ENCODE measurements at places on chromosomes 5 and 9.

DNA sequence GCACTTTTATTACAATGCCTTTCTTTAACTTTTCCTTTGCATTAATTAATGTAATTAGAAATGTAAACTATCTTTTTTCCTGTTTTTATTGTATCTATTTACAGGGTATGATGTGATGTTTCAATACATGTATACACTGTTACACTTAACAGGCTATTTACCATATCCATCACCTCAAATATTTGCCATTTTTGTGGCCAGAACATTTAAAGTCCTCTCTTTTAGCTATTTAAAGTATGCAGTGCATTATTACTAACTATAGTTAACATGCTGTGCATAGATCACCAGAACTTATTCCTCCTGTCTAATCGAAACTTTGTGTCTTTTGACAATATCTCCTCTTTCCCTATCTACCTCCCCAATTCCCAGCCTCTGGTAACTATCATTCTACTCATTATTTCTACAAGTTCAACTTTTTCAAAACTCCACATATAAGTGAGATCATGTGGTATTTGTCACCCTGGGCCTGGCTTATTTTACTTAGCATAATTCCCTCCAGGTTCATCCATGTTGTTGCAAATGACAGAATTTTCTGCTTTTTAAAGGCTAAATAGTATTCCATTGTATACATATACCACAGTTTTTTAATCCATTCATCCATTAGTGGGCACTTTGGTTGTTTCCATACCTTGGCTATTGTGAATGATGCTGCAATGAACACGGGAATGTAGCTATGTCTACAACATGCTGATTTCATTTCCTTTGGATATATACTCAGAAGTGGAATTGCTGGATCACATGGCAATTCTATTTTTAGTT is 32.8 kb downstream of the OR2K2 start:
- no peak for DNase-seq

- no peak for DNase-seq
Measured at GRCh38 chr9:84556556-84556955, 113.0 kb upstream of the NTRK2 start.

DNA sequence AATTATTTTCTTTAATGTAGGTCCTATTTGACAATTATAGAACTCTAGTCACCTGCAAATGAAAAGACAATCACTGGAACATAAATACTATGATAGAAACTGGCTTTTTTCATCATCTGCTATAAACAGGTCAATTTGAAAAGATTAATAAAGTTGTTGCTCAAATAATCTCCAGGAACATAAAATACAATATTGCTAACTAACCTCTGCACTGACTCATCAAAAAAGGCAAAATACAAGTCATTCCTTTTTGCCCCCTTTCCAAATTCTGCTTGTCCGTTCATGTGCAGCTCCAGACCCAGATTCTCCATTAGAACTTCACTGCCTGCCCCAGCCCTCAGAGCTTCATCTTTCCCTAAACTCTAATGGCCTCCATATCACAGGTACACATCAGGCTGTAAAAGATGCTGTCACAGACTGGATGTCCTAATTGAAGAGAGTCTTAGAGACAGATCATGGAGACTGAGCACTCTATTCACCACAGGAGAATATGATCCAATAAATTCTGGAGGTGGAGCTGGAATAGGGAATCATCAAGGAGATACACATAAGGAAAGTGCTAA is 1.6 kb downstream of the DCTN4 start:
- no peak for DNase-seq

GRCh38 chr5:128252756-128253155 is 169.2 kb downstream of the SLC12A2 start:
- no peak for DNase-seq

DNA sequence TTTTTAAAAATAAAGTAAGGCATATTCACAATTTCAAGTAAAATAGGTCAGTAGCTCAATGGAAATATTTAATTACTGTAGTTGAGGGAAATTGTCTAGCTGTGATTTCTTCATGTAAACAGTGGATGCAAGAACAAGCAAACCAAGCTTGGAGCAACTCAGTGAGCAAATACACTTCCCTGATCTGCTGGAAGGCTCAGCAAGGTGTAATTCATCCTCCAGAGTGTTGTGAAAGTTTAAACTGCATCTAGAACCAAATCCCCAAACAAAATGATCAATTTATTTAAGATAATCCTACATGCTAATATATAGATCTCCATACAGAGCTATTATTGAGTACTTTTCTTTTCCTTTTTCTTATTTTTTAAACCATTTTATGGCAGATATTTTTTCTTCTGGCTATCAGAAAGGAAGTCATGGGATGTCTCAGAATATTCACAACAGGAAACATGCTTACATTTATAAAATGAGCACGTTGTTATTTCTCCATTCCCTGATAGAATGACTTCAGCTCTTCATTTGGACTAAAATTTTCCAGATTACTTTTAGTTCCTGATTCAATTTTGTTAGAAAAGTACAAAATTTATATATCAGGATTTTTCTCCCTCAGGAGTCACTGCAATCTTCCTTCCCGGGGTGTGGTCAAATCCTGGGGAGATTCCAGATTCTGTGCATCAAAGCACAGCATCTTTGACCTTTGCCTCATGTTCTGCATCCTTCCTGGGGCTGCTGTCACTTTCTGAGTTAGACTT is 219.2 kb upstream of the ELL2 start:
- no peak for DNase-seq

DNA sequence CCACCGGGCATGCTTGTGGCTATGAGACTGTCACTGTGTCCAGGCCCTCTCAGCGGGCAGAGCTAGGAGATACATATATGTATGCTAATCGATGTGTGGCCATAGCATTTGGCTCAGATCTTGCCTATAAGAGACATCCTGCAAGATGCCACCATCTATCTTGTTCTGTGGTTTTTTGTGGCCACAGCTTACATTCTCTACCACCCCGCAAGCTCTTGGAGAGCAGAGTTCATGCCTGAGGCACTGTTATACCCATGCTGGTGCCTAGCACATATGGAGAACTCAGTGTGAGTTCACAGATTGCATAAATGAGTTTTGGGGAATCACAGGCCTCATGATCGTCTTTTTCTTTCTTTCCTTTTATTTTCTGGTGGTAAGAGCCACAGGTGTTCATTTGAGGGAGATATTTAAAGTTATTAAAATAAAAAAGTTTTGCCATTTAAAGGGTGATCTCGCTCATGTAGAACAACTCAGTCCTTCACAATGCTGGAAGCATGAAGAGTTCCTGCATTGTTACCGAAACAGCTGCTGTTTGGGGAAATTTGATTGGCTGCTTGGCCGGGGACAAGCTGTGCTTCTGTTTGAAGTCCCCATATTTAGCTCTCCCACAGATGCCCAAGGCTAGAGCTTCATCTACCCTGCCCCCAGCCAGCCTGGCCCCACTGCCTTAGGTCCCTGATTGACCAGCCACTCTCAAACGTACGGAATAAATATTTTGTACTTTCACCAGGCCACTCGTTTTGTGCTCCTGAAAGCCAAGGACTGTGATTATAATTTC is 169.2 kb upstream of the MAP1B start:
- peak; percentile 2 for DNase-seq

GRCh38 chr5:107337281-107337680 is 333.5 kb downstream of the EFNA5 start:
- DNase-seq = no peak

DNA sequence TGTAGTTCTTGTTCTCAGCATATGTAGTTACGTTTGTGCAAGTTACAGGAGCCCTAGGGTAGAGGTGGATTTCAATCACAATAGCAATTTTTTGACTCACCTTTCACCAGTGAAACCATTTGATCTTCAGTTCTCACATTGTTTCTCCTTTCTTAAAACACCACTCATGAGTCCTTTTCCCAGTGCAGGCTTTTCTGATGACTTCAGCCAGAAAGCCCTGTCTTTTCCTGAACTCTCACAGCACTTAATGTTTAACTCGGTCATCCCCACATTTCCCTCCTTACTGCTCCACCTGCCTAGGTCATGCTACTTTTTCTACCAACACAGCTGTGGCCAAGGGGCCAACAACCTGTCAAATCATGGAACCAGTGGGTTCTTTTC is 37.9 kb downstream of the ARHGEF28 start:
- DNase-seq = no peak

DNA sequence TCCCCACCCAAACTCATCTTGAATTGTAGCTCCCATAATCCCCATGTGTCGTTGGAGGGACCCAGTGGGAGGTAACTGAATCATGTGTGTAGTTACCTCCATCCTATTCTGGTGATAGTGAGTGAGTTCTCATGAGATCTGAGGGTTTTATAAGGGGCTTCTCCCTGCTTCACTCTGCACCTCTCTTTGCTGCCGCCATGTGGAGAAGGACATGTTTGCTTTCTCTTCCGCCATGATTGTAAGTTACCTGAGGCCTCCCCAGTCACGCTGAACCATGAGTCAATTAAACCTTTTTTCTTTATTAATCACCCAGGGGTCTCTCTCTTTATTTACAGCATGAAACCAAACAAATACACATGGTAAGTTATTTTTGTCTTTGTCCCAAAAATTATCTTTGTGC is 726.1 kb downstream of the CDH18 start:
- DNase-seq = no peak

DNA sequence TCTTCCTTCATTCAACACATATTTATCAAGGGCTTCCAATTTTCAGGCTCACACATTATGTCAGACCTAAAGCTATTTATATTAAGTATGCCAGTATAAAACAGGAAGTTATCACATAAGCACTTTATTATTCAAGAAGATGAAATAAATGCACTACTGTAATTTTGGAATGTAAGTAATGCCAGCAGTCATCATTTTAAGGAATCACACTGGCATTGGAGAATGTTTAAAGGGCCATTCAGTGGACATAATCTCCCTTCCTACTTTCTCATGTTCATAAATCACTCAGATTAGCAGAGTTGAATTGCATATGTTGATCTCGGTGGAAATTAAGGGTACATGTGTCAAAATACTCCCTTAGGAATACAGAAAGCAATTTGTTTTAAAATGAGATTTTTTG is 164.4 kb downstream of the GIN1 start:
- DNase-seq = no peak

GRCh38 chr5:78587775-78588291 is 60.7 kb downstream of the LHFPL2 start:
- DNase-seq = no peak

- DNase-seq = no peak
Measured at GRCh38 chr5:60178101-60178500, 284.6 kb upstream of the PDE4D start.

DNA sequence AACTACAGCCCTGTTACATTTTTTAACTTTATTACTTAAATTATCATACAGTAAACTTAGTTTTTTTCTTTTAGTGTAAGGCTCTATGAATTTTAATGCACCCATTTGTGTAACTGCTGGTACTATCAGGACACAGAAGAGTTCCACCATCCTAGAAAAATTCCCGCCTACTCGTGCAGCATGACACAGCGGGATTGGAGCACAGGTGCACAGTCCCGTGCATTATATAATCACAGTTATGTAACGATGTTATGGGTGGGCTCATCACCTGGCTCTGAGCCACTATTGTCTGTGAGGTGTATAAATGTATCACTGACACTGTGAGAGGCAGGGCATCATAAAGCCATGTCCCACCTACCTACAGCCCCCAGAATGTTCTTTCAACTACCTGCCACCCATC is 80.7 kb downstream of the DRD1 start:
- no peak for DNase-seq

DNA sequence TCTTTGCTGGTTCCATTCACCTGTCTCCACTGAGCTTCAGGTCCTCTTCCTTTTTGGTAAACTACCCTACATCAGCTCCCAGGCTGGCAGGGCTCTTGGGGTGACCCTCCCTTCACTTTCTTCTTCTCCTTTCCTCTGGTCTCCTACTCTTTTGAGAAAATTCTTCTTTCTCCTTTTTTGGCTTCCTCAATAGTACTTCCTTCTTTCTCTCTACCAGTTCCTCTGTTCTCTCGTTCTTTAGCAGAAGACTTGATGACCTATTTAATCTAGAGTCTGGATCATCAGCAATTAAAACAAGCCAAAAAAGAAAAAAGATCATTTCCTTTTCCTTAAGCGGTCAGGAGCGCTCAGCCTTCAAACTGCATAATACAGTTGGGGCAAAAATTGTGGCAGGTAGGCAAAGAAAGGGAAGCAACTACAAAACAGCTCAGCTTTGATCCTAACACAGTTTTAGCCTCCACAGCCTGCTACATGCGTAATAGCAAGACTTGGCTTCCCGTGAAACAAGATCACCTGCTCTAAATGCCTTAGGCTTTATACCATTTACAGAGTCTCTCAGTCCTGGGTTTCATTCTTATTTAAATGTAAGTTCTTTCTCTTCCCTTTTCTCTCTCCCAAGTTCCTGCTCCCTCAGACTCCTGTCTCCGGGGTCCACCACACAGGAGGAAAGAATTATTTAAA is 14.0 kb upstream of the GSN start:
- DNase-seq = no peak

DNA sequence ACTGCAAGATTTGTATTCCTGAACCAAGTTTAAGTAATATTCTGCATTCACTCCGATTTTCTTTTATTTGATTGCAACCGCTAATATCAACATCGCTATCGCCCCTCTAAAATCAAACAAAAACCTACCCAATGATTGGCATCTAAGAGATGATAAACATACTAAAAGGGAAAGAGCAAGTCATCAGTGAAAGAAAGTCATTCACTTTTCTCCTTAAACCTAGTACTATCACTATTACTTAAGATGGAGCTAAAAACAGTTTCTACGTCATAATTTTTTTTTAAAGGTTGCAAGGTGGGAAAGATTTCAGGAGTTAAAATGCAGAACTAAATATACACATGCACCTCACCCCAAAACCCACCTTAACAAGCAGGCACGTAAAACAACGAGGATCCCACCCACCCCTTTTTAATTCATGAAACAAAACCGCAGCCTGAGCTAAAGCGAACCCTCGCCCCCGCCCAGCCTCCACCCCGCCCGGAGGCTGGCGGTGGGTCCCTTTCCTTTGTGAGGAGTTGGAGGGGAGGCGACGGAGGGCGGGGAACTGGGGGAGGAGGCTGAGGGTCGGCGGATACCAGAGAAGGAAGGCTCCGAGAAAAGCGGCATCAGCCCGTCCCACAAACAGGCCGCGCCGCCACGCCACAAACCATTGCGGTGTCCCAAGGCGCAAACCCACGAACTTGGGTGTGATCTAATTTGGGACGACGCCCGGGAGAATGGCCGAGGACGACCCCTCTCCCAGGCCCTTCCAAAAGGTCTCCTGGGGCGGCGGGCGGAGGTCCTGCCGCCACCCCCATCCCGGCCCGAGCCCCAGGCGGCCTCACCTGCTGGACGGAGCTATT is 861 bp downstream of the UBQLN1 start:
- no peak for DNase-seq

- no peak for DNase-seq
Measured at GRCh38 chr5:10538789-10539686, 24.8 kb upstream of the ANKRD33B start.

- DNase-seq = no peak
Measured at GRCh38 chr5:164184158-164184557, 678.7 kb downstream of the MAT2B start.

- DNase-seq = no peak
Measured at GRCh38 chr9:13110766-13111417, 168.6 kb downstream of the MPDZ start.
